Midbrain (tissue), 1 donor: ENCODE measurements at places on chromosomes 7 and 10.

- no peak for DNase-seq
These were observed 28.7 kb upstream of the SEPHS1 start for GRCh38 chr10:13376746-13377145.

- DNase-seq: no peak
These were observed 2.0 kb upstream of the MTG1 start for GRCh38 chr10:133391761-133392518.

DNA sequence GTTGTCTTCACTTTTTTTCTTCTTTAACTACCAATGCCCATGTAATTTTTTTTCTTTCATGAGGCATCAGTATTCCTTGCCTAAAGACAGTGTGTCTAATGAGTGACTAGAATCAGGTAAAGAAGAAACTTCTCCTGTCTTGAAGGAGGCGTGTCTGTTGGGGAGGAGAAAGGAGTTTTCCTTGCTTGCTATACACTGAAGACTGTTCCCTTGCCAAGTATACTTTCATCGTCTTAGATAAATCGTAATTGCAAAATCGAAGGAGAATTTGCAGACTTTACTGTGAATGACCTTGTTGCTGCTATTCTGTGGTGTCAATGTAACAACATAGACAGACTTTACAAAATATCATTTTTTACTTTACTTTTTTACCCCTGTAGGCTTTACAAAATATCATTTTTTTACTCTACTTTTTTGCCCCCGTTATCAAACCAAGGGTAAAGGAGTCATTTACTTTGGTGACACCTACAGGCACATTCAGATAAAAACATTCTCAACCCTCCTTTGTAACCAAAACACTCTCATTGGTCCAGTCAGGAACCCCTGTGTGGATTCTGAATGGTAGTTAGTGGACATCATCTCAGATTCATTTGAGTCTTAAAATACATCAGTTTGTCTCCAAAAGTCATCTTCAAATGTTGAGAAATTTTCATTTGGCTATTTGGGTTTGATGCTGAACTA, 232.4 kb downstream of the AHR start:
- peak; percentile 5 for DNase-seq

- no peak for DNase-seq
These were observed 302.8 kb downstream of the PTPRN2 start for GRCh38 chr7:158284617-158285382.

GRCh38 chr10:96450529-96451207, 63.1 kb downstream of the TLL2 start:
- no peak for DNase-seq

DNA sequence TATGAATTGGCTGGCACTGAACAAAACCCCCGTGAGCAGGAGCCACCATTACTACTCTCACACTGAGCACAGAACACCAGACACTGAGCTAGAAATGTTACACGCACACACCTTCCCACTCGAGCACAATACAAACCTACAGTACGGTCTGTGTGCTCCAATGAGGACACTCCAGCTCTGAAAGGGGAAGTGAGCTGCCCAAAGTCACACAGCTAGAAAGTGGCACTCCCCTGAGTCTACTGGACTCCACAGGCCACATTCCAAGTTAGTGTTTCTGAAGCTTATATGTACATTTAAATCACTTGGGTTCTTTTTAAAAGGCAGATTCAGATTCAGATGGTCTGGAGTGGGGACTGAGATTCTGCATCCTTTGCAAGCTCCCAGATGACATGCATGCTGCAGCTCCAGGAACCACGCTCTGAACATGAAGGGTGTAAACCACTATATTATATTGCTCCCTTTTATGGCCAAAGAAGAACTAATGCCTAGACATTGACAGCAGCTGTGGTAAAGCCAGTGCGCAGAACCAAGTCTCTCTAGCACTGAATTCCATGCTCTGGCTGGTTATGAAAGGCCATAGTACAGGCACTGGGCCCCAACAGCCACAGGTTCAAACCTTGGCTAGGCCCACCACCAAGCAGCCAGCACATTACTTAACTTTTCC, 77.1 kb downstream of the FRMPD2 start:
- no peak for DNase-seq

DNA sequence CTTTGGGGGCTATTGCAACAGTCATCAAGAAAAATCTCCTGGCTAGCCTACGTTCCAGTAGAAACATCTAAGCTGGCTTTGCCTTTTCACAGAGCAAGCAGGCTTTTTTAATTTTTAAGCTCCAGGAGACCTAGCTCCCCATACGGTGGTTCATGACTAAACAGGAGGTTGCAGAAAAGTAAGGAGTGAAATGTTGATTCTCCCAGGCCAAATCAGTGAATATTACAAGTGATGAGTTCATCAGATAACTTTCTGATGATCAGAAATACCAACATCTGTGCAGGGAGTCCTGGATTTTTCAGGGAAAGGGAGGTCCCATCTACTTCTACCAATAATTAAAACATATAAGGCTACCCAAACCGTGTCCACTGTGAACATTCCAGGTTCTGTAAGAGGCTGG, 477.3 kb upstream of the CELF2 start:
- DNase-seq: no peak

GRCh38 chr10:69803809-69804208, 2.1 kb downstream of the COL13A1 start:
- no peak for DNase-seq

- DNase-seq: no peak
These were observed 46.1 kb upstream of the SMNDC1 start for GRCh38 chr10:110350812-110351211.

GRCh38 chr10:85946713-85947326, 419.8 kb downstream of the GRID1 start:
- DNase-seq: no peak

DNA sequence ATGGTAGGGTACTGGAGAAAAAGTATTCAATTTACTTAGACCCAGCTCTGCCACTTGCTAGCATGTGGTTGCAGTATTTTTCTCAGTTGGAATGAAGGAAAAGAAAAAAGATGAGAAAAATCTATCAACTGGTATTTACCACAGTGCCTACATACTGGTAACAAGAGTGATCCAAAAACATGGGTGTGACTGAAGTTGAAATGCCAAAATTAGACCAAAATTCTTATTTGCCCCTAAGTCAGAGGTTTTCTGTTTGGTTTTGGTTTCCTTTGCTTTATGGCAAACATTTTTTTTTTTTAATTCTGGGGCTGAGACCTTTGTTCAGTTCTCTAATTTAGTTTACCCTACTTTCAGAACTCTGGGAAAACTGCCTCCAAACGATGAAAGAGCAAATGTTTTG, 12.3 kb downstream of the HYCC1 start:
- no peak for DNase-seq

DNA sequence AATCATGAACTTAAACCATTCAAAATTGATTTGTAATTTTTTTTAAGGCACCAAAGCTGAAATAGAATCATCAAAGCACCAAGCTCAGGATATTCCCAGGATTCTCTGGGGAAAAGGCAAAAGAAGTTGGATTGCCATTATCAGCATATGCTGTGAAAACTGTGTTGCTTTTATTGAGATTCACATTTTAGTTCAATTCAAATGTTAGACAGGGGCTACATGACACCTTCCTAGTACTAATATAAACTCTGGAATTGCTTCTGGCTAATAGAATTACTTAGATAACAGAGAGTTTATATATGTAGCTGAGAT, 4.3 kb upstream of the NDST2 start:
- no peak for DNase-seq

DNA sequence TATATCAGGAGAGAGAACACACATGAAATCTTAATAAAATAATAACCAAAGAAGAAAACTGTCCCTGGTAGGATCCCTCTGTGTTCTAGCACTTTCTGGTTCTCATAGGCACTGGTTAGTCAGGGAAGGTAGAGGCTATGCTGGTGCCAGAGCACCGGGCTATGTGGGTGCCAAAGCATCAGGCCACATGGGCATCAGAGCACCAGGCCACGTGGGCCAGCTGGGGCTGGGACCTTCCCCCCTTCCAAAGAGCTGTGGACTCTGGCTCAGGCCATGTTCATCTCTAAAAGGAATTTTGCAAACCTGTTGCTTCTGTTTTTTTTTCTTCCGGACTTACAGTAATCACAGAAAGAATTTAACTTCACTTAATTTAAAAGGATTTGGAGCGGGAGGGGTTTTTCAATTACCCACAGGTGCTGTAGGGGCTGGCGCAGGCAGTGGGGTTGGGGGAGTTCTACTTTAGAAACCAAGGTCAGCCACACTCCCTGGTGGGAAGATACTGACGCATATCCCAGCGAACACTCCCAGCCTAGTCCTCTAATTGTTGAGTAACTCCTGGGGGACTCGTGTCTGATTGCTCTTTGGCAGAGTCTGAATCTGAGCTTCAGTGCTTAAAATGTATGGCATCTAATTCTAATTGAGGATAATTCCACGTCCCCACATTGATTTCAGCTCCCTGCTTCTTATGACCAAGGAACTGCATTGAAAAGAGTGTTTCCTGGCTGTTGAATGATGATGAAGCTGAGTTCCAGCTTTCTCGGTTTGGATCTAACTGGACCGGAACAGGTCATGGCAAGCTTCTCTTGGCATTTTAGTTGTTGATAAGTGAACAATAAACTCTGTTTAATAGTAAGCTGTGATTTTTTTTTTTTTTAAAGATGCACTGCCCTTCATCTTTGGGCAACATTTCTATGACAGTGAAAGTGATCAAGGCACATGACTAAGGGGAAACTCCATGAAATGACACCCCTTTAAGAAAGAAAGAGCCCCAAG, 110.7 kb upstream of the FZD8 start:
- DNase-seq: no peak

DNA sequence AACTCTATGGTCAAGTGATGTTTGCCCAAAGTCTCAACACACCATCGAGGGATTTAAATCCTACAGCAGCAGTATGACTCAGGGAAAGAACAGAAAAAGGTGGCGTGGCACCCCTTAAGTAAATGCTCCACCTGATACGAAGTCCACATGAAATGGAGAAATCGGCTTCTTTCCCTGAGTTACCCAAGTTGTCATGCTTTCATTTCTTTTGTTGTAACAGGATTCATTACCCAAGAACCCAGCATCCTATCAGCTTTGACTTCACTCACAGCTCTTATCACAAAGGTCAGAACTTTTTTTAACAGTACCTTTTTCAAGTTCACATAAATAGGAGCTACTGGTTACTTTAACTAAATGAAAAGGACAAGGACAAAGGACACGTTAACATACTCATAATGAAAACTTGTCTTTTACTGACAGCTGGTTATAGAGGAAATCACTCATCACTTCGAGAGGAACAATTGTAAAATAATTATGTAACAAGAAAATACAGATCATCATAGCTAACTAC, 219.8 kb upstream of the FRMD4A start:
- DNase-seq: no peak

GRCh38 chr7:138493535-138493934, 33.5 kb downstream of the TRIM24 start:
- DNase-seq: no peak

DNA sequence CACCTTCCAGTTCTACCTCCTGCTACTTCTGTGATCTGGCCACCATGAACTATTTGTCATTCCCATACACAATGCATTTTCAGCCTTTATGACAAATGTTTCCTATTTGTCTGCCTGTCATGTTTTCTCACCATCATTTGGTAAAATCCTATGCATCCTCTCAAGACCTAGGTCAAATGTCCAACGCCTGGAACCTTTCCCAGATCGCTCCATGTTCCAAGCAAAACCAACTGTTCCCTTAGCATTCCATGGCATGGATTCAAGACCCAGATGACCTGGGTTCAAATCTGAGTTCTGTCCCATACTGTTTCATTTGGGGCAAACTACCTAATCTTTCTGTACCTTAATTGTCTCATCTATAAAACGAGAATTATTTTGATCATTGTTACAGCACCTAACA, 98.9 kb downstream of the USP6NL start:
- no peak for DNase-seq

- no peak for DNase-seq
These were observed 170.8 kb downstream of the BBS9 start for GRCh38 chr7:33300131-33300530.

DNA sequence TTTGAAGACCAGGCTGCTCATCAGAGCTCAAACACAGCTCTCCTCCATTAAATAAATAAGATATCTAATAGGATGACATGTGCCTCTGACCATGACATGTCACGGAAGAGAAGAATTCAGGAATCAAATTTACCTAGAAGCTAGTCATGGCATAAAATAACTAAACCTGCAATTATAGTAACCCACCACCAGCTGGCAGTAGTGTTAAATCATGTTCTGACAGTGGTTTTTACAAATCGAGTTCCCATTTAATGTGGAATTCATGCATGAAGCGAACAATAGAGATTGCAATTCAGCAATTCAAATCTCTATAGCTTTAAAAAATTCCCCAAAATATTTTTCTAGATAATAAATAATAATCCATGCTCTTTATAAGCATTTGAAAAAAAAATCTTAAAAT, 74.6 kb upstream of the IKZF1 start:
- DNase-seq: no peak

- no peak for DNase-seq
These were observed 56.5 kb downstream of the CCDC71L start for GRCh38 chr7:106604303-106604924.

GRCh38 chr10:84837877-84838276, 509.5 kb downstream of the CCSER2 start:
- DNase-seq: no peak

GRCh38 chr7:29328045-29328444, 133.5 kb downstream of the CHN2 start:
- DNase-seq: no peak

GRCh38 chr10:1519391-1519790, 217.9 kb downstream of the ADARB2 start:
- DNase-seq: no peak

- no peak for DNase-seq
These were observed 158.7 kb upstream of the ZMIZ1 start for GRCh38 chr10:78910021-78910420.

DNA sequence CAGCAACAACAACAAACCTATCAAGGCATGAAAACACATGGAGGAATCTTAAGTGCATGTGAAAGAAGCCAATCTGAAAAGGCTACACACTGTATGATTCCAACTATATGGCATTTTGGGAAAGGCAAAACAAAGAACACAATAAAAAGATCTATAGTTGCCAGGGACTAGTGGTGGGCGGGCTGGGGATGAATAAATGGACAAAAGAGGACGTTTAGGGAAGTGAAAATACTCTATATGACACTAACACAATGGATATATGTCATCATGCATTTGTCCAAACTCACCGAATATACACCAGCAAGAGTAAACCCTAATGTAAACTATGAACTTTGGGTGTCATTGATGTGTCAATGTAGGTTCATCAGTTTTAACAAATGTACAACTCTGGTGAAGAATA, 89.1 kb downstream of the SEMA3E start:
- no peak for DNase-seq

DNA sequence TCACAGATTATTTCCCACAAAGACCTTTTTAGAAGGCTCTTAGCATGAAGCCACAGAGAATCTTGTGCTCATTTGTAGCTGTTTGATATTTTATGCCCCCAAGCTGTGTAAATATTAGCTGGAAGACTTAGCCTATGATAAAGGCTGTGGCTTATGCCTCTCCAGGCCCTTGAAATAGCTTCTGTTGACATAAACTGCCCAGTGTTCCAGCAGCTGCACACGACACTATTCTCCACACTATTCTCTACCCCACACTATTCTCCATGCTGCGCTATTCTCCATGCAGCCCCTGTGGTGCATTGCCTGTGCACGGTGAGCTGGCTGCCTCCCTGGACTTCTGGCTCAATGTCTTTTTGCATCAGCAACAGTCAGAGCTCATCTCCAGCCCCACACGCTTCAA, 13.1 kb downstream of the DDC start:
- no peak for DNase-seq

- DNase-seq: no peak
These were observed 18.0 kb downstream of the CNNM2 start for GRCh38 chr10:102935939-102936605.
